NCI-H2171 treated with DMSO at 0.1 percent for 48 hours (cell line): ENCODE measurements at places on chromosomes 11 and 22.

DNA sequence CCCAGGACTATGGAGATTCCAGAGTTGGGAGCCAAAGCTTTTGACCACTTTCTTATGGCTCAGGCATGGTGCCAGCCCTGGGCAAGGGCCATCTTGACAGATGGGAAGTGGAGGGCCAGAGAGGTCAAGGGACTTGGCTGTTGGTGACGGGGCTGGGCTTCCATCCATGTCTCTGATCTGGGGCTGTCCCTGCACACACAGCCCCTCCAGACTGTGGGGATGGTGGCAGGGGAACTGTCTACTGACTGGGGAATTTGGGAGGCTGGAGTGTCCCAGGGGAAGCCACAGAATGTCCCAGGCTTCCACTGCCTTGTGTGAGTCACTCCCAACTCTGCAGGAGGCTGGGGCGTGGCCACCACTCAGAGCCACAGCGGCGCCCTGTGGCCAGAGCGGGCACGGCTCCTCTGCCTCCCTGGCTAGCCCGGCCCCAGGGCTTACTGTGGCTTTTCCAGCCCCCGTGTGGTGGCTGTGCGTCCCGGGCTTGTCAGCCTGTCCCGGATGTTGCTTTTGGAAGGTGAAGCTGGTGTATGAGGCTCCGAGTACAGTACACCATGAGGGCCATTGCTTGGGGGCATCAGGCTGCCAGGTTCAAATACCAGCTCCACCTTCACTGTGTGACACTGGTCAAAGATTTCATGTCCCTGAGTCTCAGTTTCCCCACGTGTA is 19.6 kb downstream of the C22orf23 start:
- peak; percentile 48 for DNase-seq

DNA sequence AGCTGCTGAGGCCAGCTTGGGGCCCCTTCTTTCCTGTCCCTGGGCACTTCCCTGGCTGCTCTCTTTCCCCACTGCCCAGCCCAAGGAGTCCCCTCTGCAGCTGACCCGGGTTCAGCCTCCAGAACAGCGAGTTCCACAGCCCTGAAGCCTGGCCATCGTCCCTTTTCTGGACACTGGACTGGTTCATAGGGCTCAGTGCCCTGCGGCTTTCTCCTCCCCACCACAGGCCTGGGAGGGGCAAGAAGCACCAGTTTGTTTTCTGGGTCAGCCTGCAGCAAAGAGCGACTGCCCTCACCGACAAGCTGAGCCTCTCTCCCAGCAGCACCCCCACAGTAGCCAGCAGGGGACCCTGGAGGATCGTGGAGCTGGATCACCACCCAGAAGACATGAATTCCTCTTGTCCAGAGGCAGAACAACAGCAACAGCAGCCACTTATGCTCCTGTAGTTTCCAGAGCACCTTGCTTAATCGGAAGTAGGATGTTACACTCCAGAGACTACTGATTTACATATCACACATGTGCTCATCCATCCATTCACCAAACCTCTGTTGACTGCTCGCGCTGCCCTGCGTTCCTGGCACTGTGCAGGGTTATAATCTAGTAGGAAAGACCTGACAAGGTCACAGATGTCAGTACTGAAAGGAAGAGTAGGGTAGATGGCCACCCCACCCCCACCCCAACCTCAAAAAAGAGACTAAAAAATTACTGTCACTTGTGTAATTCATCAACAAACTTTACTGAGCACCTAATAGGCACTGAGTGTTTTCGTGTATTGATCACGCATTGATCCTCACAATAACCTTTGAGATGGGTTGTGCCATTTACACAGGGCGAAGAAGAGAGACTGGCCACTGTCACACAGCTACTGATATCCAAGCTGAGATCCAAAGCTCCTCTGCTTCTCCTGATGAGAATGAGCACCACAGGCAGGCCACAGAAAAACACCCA is 13.0 kb upstream of the CXCR5 start:
- no peak for DNase-seq

GRCh38 chr11:28257761-28258160 is 149.6 kb downstream of the METTL15 start:
- no peak for DNase-seq

- no peak for DNase-seq
Measured at GRCh38 chr11:94325681-94326080, 21.3 kb downstream of the IZUMO1R start.

- peak; percentile 39 for DNase-seq
Measured at GRCh38 chr22:40487663-40488249, 117.4 kb downstream of the SGSM3 start.

- DNase-seq, result no peak
Measured at GRCh38 chr11:2892967-2893528, 7.5 kb upstream of the CDKN1C start.

GRCh38 chr22:24950272-24950902 is 2.1 kb upstream of the KIAA1671 start:
- DNase-seq, result no peak

DNA sequence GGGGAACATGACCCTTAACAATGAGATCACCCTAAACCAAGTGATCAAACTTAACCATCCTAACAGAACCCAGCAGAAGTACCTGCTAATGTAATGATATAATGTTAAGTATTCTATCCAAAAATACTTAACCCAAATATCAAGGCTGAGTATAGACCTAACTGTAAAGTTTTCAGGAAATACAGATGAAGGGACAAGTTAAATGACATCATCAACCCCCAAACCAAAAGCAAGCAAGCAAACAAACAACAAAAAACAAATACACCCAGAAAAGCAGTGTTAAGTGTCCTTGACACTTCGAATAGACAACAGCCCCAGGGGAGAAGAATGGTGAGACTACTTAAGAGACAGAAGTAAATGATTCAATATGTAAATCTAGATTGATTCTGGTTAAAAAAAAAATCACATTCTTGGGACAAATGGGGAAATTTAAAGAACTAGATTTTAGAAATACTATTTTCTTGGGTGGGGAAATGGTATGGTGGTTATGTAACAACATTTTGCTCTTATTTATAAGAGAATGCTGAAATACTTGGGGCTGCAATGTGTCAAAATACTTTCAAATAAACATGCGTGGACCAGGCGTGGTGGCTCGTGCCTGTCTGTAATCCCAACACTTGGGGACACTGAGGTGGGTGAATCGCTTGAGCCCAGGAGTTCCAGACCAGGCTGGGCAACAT is 2.5 kb downstream of the CSTF3 start:
- no peak for DNase-seq

- DNase-seq, result no peak
Measured at GRCh38 chr11:45651841-45652749, 13.3 kb downstream of the CHST1 start.

DNA sequence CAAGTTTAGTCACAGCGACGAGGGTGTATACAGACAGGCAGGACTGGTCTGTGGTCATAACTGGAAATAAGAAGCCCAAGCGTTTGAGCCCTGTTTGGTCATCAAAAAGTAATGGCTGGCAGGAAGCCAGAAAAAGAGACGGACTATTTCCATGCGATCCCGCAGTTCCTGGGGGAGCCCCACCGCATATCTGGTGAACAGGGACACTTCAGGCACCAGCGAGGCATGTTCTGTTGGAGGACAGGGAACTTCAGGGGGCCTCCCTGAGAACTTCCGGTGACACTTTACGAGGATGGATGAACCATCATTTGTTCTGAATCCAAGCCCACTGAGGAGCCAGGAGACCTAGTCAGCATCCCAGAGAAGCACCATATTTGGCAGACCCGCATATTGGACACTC is 29.7 kb upstream of the TRIM29 start:
- DNase-seq, result no peak

DNA sequence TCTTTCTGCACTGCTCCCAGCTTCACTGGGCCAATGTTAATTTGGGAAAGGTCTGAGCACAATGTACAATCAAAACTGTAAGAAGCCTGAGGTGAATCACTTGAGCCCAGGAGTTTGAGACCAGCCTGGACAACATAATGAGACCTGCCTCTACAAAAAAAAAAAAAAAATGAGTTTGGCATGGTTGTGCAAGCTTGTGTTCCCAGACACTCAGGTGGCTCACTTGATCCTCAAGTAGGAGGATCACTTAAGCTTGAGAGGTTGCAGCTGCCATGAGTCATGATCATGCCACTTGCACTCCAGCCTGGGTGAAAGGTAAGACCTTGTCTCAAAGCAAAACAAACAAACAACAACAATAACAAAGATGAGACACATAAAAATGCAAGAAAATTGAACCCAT is 38.6 kb upstream of the SC5D start:
- DNase-seq, result peak; percentile 1

DNA sequence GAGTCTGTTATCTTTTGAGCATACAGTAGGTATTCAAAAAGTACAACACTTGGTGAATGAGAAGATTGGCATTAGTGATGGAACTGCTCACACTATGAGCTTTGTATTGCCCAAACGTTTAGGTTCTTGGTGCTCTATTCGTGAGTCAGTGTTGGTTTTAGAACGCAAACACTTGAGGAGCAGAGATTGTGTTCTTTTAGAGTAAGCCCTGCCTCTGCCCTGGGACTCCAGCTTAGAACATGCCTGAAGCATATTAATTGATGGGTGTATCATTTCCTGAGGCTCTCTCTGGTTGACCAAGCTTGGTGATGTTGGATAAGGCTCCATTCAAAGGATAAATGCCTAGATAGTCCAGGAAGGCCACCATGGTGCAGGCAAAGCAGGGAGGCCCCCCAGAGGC is 10.9 kb downstream of the MTNR1B start:
- no peak for DNase-seq

GRCh38 chr22:50723991-50724390 is 14.0 kb upstream of the ACR start:
- DNase-seq, result no peak

DNA sequence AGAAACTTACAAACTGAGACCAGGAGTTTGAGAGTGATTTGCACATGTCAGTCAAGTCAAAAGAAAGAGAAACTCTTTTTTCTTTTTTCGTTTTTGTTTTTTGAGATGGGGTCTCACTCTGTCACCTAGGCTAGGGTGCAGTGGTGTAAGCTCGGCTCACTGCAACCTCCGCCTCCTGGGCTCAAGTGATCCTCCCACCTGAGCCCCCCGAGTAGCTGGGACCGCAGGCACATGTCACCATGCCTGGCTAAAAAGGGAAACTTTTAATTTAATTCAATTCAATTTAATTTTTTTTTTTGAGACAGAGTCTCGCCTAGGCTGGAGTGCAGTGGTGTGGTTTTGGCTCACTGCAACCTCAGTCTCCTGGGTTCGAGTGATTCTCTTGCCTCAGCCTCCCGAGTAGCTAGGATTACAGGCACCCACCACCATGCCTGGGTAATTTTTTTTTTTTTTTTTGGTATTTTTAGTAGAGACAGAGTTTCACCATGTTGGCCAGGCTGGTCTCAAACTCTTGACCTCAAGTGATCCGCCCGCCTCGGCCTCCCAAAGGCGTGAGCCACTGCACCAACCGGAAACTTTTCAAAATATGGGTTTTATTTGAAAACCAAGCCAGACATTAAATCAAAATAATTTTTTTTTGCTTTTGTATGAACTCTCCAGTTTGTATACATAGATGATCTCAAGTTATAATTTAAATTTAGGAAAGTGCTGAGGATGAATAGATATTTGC is 9.9 kb downstream of the UCP3 start:
- DNase-seq, result no peak

DNA sequence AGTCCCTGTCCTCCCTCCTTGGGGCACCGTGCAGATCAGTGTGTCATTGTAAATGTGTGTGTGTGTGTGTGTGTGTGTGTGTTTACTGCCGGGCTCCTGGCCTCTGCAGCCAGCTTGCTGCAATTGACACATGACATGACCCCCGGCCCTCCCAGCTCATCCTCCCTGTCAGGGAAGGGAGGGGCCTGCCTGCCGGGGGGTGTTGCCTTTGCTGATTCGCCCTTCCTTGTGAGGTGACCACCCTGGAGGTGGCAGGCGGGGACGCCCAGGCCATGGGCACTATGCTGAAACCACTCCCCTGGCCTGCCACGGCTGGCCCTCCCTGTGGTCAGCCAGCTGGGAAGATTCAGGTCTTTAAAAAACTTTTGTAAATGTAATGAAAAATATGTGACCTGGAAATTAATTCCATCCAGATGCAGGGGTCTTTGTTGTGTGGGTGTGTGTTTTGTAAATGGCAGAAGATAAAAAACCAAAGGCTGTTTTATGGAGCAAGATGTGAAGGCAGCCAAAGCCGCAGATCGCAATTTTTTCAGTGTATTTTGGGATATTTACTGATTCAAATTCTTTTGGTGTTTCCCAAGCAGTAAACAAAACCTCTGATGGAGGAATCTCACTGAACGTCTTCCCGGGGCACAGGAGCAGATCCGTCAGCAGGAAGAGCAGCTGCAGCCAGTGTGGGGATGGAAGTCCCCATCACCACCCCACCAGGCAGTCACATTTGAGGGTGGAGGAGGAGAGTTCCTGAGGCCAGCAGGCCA is 23.2 kb downstream of the SHISAL1 start:
- DNase-seq, result no peak

DNA sequence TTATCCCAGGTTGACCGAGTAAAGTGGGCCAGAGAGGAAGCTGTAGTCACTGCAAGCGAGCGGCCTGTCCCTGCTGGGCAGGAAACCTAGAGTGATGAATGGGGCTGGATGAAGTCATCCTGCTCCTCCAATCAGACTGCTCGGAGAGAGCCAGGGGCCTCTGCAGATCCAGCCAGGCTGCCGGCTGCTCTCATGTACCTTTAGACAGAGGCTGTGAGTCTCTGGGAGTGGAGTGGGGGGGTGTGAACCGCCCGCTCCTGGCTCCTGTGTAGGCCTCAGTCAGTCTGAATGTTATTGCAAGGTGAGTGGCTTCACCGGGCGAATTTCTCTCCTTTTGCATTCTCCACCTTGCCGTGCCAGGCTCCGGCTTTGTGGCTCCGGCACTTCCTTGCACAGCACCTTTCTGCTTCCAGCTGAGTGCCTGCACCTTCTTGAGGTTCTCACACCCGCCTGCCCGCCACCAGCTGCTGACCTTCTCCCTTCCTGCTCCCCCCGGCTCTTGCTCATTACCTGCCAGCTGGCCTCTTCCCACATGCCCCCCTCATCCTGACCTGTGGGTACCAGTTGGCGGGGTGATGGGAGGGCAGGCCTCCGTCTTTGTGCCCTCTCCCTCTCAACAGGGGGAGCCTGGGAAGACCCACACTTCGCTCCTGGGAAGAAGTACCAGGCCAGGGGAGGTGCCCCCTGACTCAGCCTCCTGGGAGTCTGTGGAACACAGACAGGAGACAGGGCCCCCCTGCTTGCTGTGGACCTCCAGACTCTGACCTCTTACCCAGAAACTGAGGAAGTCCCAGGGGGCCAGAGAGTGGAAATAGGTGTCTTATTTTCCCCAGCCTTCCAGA is 79.9 kb downstream of the GRAMD1B start:
- peak; percentile 73 for DNase-seq

- DNase-seq, result no peak
Measured at GRCh38 chr11:134880788-134881187, 468.7 kb upstream of the B3GAT1 start.

- peak; percentile 4 for DNase-seq
Measured at GRCh38 chr22:22840780-22841179, 46.8 kb upstream of the IGLL5 start.

- no peak for DNase-seq
Measured at GRCh38 chr22:20022231-20022977, 1.5 kb downstream of the TANGO2 start.

DNA sequence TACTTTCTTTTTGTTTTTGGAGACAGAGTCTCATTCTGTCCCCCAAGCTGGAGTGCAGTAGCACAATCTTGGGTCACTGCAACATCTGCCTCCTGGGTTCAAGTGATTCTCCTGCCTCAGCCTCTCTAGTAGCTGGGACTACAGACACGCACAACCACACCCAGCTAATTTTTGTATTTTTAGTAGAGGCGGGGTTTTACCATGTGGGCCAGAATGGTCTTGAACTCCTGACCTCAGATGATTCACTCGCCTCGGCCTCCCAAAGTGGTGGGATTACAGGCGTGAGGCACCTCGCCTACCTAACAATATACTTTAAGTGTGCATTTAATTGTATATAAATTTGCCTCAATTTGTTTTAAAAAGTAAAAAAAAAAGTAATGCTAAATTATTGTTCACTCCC is 38.4 kb downstream of the GRK3 start:
- DNase-seq, result no peak
